ENCODE measurements at places on chromosomes 1 and 21.

- DNase-seq = no peak
Measured at GRCh38 chr1:243916160-243916559, 66.1 kb upstream of the AKT3 start.

DNA sequence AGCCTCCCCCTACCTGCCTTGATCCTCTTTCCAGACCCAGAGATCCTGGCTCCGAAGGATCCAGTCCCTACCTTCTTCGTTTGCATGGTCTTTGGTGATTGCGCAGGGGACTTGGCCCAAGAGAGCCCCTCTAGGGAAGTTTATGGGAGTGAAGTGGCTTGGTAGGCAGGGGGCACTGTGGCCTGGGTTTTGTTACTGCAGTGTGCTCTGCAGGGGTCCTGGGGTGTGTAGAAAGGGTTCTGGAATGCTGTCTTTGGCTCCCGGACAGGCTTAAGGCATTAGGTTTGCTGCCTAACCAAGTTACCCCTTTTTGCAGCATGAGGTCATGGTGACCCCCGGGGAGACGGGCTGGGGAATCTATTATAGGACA lies 3.8 kb downstream of the ATP8B2 start:
- DNase-seq = peak; percentile 23

DNA sequence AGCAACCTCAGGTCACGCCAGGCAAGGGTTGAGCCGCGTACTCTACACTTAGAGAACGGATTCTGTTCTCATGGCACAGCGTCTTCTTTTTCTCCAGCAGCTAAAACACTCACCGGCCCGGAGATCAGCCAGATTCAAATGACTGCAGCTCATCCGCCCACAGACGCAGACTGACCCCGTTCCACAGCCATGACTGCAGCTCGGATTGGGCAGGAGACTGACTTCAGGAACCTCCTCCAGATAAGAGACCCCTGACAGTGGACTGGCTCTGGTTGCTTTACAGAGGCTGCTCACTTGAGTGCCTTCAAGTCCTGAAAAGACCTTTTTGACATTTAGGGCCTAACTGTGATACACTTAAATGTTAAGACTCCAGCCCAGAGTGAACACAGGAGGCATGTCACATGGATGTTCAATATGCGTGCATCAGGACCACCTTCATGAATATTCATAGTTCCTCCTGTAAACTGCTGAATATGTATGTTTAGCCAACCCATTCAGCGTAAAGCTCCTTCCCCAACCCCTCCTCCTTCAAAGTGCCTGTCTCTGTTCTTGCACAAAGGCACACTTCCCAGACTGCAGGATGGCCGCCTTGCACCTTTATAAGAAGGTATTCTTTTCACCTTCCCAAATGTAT lies 42.6 kb downstream of the BACE2 start:
- no peak for DNase-seq

DNA sequence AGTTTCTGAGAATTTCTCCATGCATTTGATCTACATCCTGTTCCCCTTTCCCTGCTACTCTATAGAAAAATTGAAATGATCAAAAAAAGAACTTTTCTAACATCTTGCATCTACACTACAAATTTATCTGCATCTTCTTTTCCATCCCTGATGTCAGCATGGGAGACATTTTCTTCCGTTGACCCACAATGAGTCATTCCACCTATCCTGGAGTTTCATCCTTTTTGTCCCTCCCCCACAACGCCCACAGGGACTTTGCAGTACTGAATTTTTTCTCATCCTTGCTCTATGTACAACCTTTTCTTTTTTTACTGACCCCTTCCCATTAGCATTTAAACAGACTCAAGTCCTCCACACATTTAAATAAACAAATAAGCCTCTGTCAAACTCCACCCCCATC lies 112.2 kb upstream of the MROH9 start:
- DNase-seq = no peak

DNA sequence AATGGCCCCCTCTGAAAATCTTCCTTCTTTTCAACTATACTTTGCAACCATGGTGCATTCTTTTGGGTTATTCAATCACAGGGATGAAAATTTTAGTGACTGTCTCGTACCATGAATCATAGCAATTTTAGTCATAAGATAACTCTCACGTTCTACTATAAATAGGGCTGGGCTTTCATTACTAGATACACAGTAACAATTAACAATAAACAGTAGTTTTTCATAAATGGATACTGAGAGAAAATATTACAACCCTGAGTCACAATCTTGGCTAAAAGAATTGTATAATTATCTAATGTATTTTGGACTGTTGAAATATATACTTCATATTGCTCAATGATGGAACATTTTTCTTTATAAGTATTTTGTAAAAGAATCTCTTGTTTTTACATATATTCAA lies 96.1 kb downstream of the TEX35 start:
- DNase-seq = peak; percentile 42

DNA sequence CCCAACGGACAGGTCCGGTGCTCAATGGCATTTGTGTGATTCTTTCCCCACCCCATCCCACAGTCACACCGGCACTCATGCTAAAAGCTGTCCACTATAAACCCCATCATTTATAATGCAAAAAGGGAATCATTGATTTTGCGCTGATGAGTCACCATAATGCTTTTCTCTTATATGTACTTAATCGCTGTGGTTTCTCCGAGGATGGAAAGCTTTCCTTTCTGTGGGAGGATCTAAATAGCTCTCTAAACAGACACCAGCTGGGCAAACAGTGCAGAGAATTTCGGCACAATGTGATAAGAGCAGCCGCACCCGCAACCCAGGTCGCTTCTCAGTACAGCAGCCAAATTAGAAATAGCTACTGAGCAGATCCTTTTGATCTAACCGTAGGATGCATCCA lies 85.6 kb downstream of the SETD4 start:
- no peak for DNase-seq

- DNase-seq = no peak
Measured at GRCh38 chr1:248798791-248799190, 26.9 kb downstream of the SH3BP5L start.

DNA sequence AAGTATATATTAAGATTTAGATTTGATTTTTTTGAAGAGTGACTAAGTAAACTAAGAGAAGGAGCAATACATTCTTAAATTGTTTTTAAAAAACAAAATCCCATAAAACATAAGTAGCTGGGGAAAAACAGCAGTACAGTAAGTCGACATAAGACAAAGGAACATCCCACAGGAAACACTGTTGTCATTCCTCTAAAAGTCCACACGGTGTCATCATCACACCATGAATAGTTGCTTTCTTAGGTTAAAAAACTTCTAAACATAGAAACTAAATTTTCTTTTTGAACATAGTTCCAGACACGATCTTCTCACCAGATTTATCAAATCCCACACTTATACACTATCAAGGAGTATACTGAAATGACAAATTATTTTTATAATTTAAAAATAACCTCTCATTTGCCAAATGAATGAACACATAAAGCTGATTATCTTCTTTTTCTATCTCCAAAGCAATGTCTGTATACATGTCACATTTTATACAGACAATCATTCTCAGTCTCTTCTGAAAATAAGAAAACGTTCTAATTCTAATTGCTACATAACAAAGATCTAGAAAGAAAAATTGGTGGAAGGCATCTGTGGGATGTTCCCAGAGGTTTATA lies 15.8 kb downstream of the ODF2L start:
- DNase-seq = peak; percentile 87

DNA sequence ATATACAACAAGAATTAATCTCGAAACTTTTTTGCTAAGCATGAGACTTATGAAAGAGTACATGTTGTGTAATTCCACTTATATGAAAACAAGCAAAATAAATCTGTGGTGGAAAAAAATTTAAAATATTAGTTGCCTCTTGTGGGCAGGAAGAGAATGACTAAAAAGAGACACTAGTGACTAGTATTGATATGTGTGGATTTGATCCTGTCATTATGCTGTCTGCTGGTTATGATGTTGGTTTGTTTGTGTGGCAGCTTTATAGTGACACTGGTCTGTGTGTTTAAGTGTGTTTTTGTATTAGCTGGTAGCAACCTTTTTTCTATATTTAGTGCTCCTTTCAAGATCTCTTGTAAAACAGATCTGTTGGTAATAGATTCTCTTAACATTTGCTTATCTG lies 267.8 kb upstream of the NRIP1 start:
- DNase-seq = no peak

DNA sequence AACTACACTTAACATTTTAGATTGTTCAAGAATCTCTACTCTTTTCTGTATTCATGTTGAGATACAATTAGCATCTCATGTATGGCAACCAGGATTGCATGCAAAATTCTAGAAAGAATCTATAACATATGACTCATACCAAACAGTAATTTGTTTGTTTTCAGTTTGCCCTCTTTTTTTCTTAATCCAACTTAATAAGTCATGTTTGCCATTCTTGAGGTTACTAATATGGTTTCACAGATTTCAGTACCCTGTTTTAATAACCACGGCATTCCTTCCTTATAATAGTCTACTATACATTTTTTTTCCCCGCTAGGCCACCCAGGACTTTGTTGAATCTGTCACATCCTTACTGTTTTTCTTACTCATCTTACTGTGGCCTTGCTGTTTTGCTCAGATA lies 140.8 kb downstream of the FMN2 start:
- DNase-seq = no peak

DNA sequence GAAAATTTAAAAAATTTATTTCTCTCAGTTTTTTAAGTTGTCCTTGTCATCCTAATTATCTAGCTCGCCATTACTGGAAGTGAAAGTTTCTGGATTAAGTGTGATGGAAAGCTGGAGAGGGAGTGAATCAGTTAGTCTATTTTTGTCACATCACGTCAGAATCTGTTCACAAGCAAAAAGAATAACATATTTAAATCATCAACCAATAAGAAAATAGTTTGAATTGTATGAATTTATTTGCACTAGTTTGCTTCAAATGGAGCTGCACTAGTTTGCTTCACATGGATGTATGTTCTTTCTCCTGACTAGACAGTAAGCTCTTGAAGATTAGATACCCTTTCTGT lies 22.8 kb downstream of the PHC2 start:
- peak; percentile 54 for DNase-seq

DNA sequence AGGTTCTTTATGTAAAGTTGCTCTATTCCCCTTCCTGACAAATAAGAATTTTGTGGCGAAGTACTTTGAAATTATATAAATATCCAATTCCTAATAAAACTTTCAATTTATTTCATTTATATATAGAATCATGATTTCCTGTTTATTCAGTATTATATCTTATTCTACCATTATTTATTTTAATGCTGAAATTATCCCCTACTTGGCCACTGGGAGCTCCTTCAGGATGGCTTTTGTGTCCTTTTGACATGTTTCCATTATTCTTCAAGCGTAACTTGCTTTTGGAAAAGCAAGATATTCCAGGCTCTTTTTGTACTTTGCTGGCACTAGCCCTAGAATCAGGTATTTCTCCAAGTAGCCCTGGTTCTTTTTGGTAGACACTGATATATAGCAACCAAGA lies 67.2 kb upstream of the CACYBP start:
- no peak for DNase-seq

GRCh38 chr21:44354775-44355771 lies 1.7 kb downstream of the TRPM2 start:
- DNase-seq = no peak

GRCh38 chr1:71081697-71082080 lies 854 bp upstream of the ZRANB2 start:
- no peak for DNase-seq

DNA sequence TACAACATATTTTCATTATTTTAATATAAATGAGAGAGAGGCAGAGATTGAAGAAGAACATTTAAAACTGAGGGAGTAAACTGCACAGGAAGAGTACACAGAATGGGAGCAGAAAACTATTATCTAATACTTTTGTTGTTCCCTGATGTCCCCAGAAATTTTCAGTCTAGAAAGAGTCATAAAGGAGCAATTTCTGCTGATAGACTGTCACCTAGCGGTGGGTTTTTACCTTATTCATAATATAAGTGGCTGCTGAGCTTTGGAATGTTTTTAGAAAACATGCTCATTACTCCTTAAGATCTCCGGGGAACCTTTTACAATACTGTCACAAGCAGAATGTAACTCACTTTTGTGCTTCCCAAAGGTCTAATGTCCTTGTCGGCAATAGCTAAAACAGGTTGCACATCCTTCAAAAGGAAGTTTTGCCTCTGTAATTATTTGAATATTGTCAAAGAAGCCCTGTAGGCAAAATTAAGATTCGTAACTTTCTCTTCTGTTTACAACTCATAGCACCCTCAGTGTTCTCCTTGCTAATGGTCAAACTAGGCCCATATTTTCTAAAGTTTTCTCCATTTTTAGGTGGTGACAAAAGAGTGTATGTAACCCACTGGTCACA lies 4.9 kb upstream of the NPL start:
- DNase-seq = peak; percentile 76

DNA sequence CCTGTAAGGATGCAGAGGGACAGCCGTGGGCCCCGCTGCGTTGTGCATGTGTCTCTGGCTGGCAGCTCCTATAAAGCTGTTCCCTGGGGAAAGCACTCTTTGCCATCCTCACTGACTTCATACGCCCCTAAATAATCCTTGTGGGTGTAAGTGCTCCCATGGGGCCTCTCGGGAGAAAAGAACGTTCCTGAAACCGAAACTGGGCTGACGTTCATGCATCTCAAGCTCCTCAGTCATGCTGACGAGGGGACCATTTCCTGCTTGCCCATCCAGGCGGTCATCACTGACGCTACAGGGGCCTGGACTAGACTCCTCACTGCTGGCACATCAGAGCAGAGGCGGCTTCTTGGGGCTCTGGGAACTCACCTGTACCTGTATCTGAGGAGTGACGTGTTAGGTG lies 73.1 kb upstream of the USP24 start:
- no peak for DNase-seq

DNA sequence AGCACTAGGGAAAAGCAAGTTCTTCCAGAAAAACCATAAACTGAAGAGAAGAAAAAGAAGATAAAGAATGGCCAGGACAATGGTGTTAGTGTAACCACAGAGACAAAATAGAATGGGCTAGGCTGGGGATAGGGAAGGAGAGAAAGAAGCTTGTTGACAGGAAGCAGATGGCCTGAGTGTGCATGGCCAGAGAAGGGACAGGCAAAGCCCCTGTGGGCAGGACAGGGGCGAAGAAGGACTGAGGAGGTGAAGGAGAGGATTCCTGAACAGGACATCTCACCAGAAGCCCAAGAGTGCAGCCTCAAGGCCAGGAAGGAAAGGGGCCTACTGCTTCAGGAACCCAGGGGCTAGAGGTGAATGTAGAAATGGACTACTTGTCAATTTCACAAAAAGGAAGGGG lies 29.3 kb downstream of the IQGAP3 start:
- no peak for DNase-seq
